Esophagus squamous epithelium (tissue), 5 donors: ENCODE measurements at places on chromosomes 2 and 18. TPM values are rescaled to one million over a fixed set of nuclear protein-coding genes. Genes with fewer than 3 reads are reported as not detected.

GRCh38 chr2:31202833-31203232 is 14.5 kb downstream of the CAPN14 start:
- DNase-seq, result no peak

DNA sequence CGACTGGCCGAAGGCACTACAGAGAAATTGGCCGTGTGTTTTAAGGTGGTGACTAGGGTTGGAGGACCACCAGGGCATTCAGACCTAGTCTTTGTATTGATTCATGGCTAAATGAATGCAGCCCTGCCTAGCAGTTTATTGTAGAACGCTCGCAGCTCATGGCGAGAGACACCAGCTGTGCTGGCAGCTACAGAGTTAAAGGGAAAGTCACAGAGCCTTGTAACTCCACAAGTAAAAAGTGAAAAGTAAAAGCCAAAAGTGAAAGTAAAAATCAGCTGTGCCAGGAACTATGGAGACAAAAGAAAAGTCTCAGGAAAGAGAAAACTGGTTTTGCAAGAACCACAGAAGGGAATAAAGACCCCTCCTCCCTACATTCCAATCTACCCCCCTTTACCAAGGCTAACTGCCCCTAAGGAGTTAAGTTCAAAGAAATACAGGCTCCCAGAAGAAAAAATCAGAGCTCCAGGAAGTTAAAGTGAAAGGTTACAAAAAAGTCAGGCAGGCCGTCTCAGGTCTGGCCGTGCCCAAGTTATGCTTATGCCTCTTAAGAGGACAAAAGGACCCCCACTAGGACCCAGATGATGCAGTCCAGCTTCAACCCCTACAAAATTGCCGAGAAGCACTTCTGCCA is 46.4 kb upstream of the SELENOI start:
- no peak for DNase-seq

- no peak for DNase-seq
These were observed 251.7 kb upstream of the PXDN start for GRCh38 chr2:1995987-1996386.

Gene C1D
- total RNA-seq, result 29.7 TPM

Gene OR6B2
- total RNA-seq, result not detected

Gene BOLL
- not detected for total RNA-seq

- DNase-seq, result no peak
These were observed 575 bp downstream of the CCDC150 start for GRCh38 chr2:196640031-196640548.

- DNase-seq, result no peak
These were observed 112.4 kb upstream of the GATA6 start for GRCh38 chr18:22056950-22057349.

Gene OBSL1
- 38.9 TPM for total RNA-seq

Gene NEURL3
- total RNA-seq, result not detected

Gene TSPYL6
- total RNA-seq, result not detected

Gene FAM136A
- total RNA-seq, result 49.6 TPM
